Stimulated activated naive CD4-positive, alpha-beta T cell treated with Interleukin-2 at 50 U/mL for 16 hours (primary cell): ENCODE measurements at places on chromosomes 16 and 17.

DNA sequence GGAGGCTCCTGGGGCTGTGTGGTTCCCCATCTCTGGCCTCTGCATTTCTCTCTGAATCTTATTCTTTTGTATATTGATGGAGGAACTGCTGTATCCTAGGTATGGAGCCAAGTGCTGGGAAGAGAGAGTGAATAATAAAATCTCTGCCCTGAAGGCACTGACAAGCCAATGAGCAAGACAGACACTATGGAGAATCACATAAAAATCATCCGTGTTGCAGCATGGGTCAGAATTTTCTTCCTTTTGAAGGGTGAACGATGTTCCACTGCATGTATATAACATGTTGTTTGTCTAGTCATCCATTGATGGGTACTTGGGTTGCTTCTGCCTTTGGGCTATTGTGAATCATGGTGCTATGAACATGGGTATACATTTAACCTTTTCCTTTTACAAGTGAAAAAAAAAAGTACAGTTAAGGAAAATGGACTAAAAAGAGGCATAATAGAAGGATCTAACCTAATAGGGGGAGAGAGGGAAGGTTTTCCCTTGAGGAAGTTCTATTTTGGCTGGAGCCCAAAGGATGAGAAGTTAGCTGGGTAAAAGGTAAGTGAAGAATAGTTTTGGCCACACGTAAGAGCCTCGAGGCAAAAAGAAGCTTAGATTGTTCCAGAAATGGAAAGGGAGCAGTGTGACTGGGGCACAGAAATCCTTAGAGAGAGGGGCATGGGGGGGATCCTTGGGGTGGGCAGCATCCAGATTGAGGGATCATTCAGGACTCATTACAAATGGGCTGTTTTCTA is 32.3 kb upstream of the GNA13 start:
- DNase-seq, result no peak

DNA sequence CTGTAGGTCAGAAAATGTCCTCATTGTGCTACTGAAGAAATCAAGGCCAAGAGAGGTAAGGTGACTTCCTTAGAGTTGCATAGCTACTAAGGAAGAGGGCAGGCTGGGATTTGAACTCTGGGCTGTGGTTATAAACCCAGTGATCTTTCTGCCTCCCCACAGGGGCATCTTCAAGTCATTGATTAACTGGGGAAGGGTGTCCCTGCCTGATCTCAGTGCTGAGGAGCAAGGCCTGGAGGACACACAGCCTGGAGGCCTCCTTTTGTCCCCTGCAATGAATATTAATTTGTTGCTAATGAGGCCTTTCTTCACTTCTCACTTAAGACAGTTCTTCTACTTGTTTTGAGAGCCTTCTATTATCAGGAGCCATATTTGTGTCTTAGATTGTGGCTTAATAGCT is 83.8 kb downstream of the KATNIP start:
- no peak for DNase-seq

GRCh38 chr17:66750781-66751543 is 84.0 kb upstream of the CACNG5 start:
- no peak for DNase-seq

- DNase-seq, result peak; percentile 92
Observed at GRCh38 chr17:29617125-29617480, 5.6 kb downstream of the CORO6 start.

- no peak for DNase-seq
Observed at GRCh38 chr17:58376472-58377000, 24.5 kb upstream of the SUPT4H1 start.

DNA sequence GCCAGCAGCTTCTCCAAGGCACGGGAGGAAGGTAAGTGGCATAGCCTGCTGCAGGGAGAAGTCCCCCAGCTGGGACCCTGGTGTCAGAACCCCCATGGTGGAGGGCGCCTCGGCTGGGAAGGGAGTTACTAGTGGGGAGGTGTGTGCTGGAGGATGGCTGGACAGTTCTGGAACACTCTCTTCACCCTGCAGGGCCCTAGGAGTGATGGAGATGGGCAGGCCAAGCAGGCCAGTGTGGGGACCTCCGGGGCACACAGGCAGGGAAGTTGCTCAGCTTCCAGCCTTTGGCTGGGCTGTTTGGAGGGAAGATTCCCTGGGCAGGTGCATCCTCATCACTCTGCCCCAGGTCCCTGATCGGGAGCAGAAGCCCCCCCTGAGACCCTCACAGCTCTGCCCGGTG is 696 bp downstream of the C17orf99 start:
- no peak for DNase-seq

DNA sequence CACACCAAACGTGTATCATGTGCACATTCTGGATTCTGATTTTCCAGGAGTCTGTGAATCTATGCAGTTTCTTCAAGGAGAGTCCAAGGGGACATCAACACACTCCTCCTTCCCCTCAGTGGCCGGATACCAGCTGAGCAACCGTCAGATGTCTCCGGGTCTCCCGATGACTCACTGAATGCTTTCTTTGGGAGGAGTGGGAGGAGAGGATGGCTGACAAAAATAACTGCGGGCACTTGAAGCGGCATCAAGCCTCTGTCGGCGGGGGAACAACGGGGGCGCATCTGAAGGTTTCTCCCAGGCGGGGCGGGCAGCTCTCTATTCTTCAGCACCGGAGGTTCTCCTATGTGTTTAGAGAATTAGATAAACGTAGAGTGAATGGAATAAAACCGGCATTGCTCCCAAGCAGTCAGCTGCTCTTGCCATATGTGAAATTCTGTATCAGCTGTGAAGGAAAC is 24.6 kb upstream of the LRRC75A start:
- no peak for DNase-seq
